Naive thymus-derived CD4-positive, alpha-beta T cell (primary cell): ENCODE measurements at places on chromosomes 6 and 20. TPM values are rescaled to one million over a fixed set of nuclear protein-coding genes. Genes with fewer than 3 reads are reported as not detected.

The SRMS gene
- not detected for total RNA-seq

DNA sequence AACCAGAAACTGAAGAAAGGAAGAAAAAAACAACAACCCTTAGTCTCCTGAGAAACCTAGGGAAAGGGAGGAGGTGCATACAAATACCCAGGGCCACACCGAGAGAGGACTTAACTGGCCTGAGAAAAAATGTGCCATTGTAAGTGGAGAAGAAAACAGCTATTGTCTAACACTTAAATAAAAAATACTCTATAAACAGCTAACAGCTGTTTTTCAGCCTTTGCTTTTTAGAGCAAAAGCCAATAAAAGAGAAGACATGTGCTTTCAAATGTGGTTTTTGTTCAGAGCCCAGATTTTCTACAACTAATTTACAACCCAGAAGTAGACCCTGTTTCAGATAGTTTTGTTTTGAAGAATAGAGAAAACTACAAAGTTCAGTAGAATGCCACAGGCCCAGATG, 56.0 kb upstream of the SLC22A16 start:
- no peaks in the 10 kb centered on the region for H3K27me3 ChIP-seq
- H3K4me1 ChIP-seq: no peaks in the 10 kb centered on the region
- DNase-seq: no peak
- no peaks in the 10 kb centered on the region for H3K36me3 ChIP-seq
- H3K4me3 ChIP-seq: no peak overlapping the region
- no peak overlapping the region for H3K27ac ChIP-seq

The TDRD6 gene
- not detected in 2 replicates for total RNA-seq

DNA sequence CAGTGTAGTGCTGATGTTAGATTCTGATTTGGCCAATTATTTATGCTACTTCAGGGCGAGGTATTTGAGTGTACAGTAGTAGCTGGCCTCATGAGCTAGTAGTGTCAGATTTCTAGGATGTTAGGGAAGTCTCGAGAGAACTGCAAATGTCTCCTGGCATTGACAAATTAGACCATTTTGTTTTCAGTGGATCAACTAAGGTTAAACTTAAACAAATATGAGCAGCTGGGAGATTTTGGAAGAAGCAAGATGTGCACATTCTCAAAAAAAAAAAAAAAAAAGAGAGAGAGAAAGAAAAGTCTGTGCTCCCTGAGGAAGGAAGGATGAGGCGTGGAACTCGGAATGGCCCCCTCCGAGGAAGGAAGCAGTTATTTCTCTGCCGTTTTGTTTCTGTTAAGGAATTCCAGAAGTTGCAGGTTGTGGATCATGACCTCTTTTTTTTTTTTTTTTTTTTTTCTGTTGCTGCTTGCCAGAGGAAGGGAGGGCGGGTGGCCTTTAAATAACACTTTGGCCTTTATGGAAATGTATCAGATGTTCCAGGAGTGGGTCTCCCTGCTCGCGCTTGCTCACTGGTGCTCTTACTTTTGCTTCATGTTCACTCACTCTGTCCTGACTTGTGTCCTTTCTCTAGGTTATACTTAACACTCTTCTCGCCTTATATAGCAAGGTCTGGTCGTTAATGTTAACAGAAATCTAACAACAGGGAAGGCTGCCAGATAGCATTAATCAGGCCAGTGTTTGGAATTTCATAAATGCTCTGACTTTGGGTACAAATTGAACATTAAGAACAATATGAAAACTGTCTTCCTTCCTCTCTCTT, 124.4 kb downstream of the TCP11 start:
- no peak overlapping the region for H3K27ac ChIP-seq
- no peak overlapping the region for H3K4me3 ChIP-seq
- H3K27me3 ChIP-seq: no peaks in the 10 kb centered on the region
- H3K36me3 ChIP-seq: no peaks in the 10 kb centered on the region
- no peaks in the 10 kb centered on the region for H3K4me1 ChIP-seq
- DNase-seq: no peak

The DUSP22 gene
- 54.7 TPM for total RNA-seq

DNA sequence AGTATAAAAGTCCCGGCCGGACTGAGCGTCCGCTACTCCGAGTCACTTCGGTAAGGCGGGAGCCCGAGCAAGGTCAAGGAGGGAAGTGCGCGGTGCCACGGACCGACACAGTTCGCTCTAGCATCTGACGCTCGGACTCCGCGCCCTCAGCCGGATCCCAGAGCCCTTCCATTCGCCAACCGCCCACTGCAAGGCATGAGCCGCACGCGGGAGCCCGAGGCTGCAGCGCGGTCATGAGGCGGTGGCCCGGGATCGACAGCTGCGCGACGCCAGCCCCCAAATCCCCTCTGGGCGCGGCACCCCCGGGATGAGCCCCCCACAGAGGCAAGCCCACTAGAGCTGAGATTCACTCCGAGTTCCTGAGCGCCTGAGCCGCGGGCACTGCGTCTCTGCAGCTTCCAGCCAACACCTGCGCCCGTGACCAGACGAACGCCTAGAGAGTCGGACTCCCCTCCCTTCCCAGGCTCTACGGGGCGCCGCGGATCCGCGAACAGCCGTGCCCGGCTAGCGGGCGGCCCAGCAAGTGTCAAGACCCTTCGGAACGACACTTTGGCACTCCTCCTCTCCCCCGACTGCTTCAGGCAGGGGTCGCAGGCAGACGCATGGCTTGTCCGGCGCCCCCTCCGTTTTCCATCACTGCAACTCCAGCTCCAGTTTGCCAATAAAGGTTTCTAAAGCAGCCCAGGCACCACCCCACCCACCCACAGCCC, 725 bp upstream of the ISM1 start:
- peak overlapping the region; percentile 66 for H3K4me3 ChIP-seq
- H3K27me3 ChIP-seq: peaks cover 18% of the 10 kb centered on the region
- peak; percentile 14 for DNase-seq
- peaks cover 5% of the 10 kb centered on the region for H3K4me1 ChIP-seq
- peak overlapping the region; percentile 56 for H3K27ac ChIP-seq

The SUMO4 gene
- 19.9 and 20.0 TPM in 2 replicates for total RNA-seq
